SHP77 (cell line): ENCODE measurements at places on chromosomes 2 and 18.
A peak's percentile ranks its signal among the peaks of the same experiment; 100 is the strongest.

DNA sequence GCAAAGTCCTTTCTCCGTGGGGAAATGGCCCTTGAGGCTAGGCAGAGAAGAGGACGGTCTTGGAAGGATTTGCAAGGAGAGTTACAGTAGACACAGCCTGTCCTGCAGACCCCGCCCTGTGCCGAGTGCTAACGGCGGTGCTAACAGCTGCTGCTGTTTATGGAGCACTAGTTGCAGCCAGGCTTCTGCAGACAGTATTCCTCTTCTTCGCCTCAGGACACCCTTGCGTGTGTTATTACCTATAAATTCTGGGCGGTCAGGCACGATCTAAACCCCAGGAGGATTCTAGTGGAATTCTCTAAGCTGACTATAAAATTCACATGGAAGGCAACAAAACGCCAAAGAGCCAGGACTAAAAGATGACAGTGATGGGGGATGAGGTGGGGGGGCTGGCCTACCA, 139.8 kb downstream of the GLI2 start:
- no peak for DNase-seq

DNA sequence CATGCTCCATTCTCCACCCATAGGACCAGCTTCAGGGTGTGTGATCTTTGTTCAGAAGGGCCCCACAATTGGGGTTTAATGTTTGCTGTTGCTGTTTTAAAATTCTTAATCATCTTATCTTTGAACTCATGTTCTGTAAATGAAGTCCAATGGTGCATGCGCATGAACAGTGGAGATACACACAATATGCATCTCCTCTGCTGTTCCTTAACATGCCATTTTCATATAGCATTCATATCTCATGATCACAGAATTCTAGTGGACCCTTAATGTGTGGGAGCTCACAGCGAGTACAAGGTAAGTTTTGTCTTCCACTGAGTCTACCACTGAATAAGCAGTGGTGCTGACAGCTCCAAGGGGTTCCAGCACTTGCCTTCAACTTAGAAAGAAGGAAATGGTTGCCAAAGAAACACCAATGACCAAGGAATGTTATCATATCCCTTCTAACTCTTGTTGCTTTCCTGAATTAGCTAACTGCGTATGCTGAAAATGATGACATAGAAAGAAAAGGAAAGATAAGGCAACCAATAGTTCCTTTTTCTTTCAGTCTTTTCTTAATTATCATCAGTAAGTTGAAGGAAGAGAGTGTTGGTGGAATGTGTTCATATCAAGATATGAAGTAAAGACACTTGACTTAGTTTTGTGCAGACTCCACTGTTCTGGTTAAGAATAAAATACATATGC, 258.9 kb upstream of the FBXO11 start:
- no peak for DNase-seq

GRCh38 chr2:11122380-11122779, 32.9 kb upstream of the SLC66A3 start:
- no peak for DNase-seq

DNA sequence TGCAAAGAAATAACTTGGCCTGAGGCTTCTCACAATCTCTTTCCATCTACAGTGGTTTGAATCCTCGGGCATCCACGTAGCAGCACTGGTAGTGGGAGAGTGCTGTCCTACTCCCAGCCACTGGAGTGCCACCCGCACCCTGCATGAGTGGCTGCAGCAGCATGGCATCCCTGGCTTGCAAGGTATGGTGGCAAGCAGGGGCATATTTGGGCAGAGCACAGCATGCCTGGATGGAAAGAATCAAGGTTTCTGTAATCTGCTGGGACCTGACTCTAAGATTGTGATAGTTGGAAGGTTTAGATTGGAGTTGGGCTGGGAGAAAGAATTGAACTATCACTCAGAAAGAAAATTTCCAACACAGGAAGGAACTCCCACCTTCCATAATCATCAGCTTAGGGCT, 4.0 kb downstream of the CAD start:
- no peak for DNase-seq

DNA sequence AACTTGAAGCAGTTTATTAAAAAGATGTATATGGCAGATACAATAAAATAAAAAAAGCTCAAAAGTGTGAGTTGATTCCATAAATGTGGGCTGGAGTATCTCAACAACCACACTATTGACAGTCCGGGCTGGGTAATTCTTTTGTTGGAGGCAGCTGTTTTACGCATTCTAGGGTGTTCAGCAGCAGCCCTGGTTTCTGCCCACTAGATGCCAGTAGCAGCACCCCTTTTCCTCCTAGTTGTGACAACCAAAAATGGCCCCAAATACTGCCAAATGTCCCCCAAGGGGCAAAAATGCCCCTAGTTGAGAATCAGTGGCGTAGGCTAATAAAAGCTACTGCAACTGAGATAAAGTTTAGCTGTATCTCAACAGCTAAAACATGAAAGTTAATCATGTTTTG, 44.8 kb downstream of the CHMP3 start:
- DNase-seq, result no peak

- DNase-seq, result no peak
These were observed 192.6 kb downstream of the MGAT5 start for GRCh38 chr2:134446383-134447017.

- peak; percentile 66 for DNase-seq
These were observed 35.8 kb downstream of the SKOR2 start for GRCh38 chr18:47215554-47216138.

DNA sequence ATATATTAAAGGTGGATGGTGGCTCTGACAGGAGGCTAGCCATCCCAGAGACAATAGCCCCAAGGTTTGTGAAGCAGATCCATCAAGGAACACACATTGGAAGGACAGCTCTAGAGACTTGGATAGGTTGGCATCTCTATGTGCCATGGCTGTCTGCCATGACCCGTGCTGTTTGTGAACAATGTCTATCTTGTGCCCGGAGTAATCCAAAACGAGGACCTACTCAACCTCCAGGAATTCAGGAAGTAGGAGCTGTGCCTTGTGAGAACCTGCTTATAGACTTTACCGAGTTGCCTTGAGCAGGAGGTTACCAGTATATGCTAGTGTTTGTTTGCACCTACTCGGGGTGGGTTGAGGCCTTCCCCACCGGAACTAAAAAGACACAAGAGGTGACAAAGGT, 43.1 kb upstream of the SELENOI start:
- no peak for DNase-seq

- no peak for DNase-seq
These were observed 115.4 kb downstream of the ACAA2 start for GRCh38 chr18:49697757-49698524.

- DNase-seq, result no peak
These were observed 10.9 kb upstream of the FZD7 start for GRCh38 chr2:202022755-202023154.

- no peak for DNase-seq
These were observed 70.6 kb downstream of the EMILIN2 start for GRCh38 chr18:2917259-2918047.

DNA sequence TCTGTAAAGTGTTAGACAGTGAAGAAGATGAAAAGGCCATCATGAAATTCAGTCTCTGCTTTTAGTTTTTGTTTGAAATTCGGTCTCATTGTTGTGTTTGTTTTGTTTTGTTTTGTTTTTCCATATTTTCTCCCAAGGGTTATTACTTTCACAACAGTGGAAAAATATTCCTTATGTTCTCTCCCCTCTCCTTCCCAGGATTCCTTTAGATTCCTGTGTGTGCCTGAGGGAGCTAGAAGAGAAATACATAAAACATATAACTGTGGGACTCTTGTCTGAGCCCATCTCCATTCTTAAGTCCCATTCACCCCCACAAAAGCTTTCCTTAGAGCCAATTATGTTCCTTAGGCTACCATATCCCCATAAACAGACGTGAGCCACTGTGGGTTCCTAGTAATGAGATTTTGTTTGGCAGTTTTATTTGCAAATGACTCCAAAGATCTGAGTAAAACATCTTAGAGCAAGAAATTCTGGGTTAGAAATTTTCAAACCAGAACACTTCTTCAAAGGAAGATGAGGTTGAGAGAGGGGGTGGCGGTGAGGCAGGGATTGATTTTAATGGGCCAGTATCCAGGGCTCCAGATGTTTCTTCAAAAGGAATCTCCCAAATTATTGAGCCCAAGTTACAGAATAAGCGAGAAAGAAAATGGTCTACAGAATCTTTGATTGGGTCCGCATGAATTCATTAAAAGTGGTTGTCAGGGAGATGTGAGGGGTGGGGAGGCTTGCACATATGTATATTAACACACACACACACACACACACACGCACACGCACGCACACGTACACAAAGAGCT, 157.8 kb upstream of the TNP1 start:
- no peak for DNase-seq

GRCh38 chr2:29449499-29449898, 334.3 kb downstream of the CLIP4 start:
- no peak for DNase-seq

- DNase-seq, result no peak
These were observed 109.5 kb downstream of the RTN4 start for GRCh38 chr2:54940723-54941122.

DNA sequence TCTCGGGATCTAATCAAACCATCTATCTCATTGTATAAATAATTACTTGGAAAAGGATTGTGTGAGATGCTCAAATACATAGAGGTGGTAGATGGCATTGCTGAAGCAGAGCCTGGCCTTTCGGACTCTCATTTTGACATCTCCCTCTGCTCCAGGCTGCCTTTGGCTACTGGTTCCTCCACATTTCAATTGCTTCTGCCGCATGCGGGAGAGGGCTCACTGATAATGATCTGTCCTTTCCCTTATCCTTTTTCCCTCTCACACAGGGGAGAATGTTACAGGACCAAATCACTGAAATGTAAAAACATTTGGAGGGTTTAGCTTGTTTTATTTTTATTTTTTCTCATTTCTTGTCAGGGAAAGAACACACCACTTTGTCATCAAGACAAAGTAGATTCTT, 380.6 kb upstream of the UBE2E3 start:
- DNase-seq, result no peak

DNA sequence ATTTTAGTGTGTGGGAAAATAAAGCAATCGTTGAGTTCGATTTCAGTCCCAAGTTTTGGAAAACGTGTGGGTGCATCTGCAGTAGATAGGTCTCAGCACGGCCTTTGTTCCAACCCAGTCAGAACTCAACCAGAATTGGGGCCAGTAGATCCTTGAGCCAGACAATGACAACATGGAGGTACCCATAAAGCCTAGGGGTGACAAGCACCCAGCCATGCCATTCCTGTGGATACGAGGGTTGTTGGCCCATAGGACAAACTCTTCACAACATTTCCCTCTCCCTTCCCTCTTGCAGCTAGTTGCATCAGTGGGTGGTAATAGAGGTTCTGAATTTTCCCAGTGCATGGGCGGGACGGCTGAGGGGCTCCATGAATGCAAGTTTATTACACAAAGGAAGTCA, 60.1 kb downstream of the ST3GAL5 start:
- DNase-seq, result no peak

GRCh38 chr2:203077451-203077850, 62.8 kb downstream of the NBEAL1 start:
- DNase-seq, result no peak
